ENCODE measurements at places on chromosomes 2 and 18.

GRCh38 chr2:99451280-99451679 is 38.5 kb downstream of the REV1 start:
- H3K4me1 ChIP-seq, result peaks cover 6% of the 10 kb centered on the region
- H3K36me3 ChIP-seq, result peaks cover 38% of the 10 kb centered on the region
- H3K4me3 ChIP-seq, result no peak overlapping the region
- H3K27me3 ChIP-seq, result no peaks in the 10 kb centered on the region

GRCh38 chr2:231810905-231811304 is 24.7 kb downstream of the COPS7B start:
- H3K36me3 ChIP-seq, result peaks cover 39% of the 10 kb centered on the region
- no peak for DNase-seq
- no peak overlapping the region for H3K4me3 ChIP-seq
- H3K27me3 ChIP-seq, result no peaks in the 10 kb centered on the region
- no peaks in the 10 kb centered on the region for H3K4me1 ChIP-seq

GRCh38 chr2:171837736-171838135 is 56.3 kb downstream of the SLC25A12 start:
- H3K36me3 ChIP-seq, result peaks cover 56% of the 10 kb centered on the region
- H3K27ac ChIP-seq, result no peak overlapping the region
- H3K27me3 ChIP-seq, result no peaks in the 10 kb centered on the region

DNA sequence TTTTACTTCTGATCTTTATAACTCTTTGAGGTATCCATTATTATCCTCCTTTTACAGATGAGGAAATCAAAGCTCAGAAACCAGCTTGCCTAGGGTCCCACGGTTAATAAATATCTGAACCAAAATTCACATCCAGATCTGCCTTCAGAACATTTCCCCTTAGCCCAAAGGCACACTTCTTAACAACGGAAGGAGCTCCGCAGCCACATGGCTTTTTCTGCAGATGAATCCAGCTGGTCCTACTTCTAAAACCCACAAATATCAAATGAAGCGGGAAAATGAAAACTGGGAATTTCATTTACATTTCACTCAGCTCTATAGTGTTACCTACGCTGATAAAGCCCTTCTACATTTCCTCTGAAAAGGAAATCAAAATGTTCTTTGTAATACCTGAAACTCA is 357.0 kb upstream of the ID2 start:
- H3K27ac ChIP-seq, result no peak overlapping the region
- DNase-seq, result no peak
- H3K27me3 ChIP-seq, result no peaks in the 10 kb centered on the region
- no peaks in the 10 kb centered on the region for H3K36me3 ChIP-seq
- H3K4me3 ChIP-seq, result no peak overlapping the region
- peaks cover 11% of the 10 kb centered on the region for H3K4me1 ChIP-seq

- peak; percentile 75 for DNase-seq
- peaks cover 61% of the 10 kb centered on the region for H3K27me3 ChIP-seq
- peak overlapping the region; percentile 55 for H3K4me3 ChIP-seq
- no peak overlapping the region for H3K27ac ChIP-seq
- peaks cover 5% of the 10 kb centered on the region for H3K4me1 ChIP-seq
- H3K36me3 ChIP-seq, result peaks cover 27% of the 10 kb centered on the region
These were observed 979 bp downstream of the LONRF2 start for GRCh38 chr2:100321179-100321865.

DNA sequence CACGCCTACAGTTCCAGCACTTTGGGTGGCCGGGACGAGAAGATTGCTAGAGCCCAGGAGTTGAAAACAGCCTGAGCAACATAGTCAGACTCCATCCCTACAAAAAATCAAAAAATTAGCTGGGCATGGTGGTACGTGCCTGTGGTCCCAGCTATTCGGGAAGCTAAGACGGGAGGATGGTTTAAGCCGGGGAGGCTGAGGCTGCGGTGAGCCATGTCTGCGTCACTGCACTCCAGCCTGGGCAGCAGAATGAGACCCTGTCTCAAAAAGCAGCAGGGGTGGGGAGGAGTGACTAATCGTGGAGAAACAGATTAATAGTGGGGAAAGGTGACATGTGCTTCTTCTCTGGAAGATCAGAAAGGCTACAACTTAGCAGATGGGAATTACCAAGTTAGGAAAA is 58.1 kb upstream of the GPC1 start:
- no peaks in the 10 kb centered on the region for H3K27me3 ChIP-seq
- no peak for DNase-seq
- H3K4me3 ChIP-seq, result no peak overlapping the region
- no peaks in the 10 kb centered on the region for H3K4me1 ChIP-seq
- H3K36me3 ChIP-seq, result no peaks in the 10 kb centered on the region

GRCh38 chr2:676647-677055 is 555 bp downstream of the TMEM18 start:
- peak overlapping the region; percentile 94 for H3K4me3 ChIP-seq
- DNase-seq, result peak; percentile 98
- peaks cover 49% of the 10 kb centered on the region for H3K4me1 ChIP-seq
- H3K27me3 ChIP-seq, result no peaks in the 10 kb centered on the region
- H3K27ac ChIP-seq, result peak overlapping the region; percentile 93

DNA sequence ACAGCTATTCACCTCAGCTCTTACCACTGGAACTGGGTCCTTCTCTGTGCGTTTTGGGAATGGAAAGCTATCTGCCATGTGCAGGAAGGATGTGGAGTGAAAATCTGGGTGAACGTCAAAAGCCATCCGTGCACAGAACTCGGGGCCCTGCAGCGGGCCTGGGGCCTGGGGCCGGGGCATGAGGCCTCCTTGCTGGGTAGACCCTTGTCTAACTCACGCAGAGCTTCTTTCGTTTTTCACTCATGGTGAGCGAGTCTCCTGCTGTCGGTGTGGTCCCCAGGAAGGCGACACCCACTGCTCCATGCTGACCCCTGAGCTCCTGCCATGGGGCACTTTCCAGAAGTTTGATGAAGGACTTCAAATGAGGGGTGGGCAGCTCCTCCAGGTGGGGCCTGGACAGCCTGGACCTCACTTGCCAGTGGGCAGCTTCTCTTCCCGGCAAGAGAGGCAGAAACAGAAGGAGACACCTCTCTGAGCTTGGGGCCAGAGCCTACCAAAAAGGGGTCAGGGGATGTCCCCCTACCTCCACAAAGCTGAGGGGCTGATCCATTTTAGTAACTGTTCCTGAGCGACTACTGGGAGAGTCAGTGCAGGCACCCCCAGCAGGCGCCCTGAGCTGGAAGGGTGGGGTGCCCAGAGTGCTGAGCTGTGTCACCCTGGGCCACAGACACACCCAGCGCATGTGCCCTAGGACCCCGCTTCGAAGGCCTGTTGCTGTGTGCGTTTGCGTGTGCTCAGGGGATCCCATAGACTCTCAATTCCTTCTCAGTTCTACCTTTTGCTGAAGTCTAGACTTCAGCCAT is 117.7 kb upstream of the HDAC4 start:
- H3K4me3 ChIP-seq, result no peak overlapping the region
- no peak overlapping the region for H3K27ac ChIP-seq
- no peaks in the 10 kb centered on the region for H3K36me3 ChIP-seq
- peaks cover 6% of the 10 kb centered on the region for H3K4me1 ChIP-seq

DNA sequence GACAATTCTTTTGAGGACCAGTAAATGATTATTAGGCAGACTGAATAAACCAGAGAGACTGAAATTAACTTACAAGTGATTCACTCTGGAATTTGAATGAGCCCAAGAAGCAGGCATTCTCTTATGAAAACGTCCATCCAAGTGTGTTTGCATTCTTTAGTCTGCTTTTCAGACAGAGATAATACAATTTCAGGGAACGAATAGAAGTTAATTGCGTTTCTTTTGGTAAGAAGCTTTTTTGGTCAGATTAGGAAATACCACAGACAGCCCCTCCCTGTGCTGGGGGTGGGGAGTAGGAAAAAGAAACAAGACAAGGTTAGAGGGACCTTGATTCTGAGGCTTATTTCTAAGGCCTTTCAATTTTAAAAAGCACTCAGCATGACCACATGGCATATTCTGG is 874.4 kb downstream of the SUCLG1 start:
- peaks cover 28% of the 10 kb centered on the region for H3K4me1 ChIP-seq
- H3K27ac ChIP-seq, result peak overlapping the region; percentile 67

- no peak overlapping the region for H3K27ac ChIP-seq
- H3K4me1 ChIP-seq, result no peaks in the 10 kb centered on the region
- no peak for DNase-seq
- no peaks in the 10 kb centered on the region for H3K36me3 ChIP-seq
- no peak overlapping the region for H3K4me3 ChIP-seq
- no peaks in the 10 kb centered on the region for H3K27me3 ChIP-seq
These were observed 110.6 kb downstream of the MSTN start for GRCh38 chr2:189951791-189952535.

- H3K4me3 ChIP-seq, result no peak overlapping the region
- no peak for DNase-seq
- no peaks in the 10 kb centered on the region for H3K36me3 ChIP-seq
- H3K27me3 ChIP-seq, result peaks cover 43% of the 10 kb centered on the region
These were observed 2.1 kb downstream of the TFCP2L1 start for GRCh38 chr2:121282800-121283385.

DNA sequence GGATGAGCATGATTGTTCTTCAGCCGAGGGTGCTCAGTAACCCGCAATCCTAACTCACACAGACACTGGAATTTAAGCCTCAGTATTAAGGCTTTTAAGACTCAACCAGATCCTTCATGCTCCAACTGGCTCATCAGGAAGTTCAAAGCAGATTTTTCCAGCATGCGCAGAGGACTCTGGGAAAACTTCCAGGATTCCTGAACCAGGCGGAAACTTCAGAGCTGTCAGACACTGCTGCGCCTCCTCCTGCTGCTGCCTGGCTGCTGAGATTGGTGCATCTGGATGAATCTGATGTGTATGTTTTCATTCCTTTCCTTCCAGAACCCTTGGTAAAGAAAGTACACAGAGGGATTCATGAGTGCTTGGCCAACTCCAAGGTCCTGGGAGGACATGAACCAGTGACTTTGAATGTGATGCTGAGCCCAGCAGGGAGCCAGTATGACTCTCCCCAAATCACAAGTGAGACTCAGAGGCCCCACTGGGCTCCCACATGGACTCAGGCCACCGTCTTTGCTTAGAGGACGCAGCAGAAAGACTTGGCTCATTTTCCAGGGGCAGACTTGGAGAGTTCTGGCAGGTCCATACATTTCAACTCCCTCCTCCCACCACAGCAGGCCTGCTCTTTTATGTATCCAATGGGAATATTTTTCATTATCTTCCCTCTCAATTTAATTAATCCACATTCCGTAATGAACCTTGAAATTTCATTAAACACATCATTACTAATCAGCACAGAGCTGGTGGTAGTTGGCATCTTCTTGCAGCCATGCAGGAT is 143.5 kb upstream of the HDAC4 start:
- H3K4me1 ChIP-seq, result no peaks in the 10 kb centered on the region
- H3K36me3 ChIP-seq, result no peaks in the 10 kb centered on the region
- no peak overlapping the region for H3K27ac ChIP-seq
- H3K27me3 ChIP-seq, result no peaks in the 10 kb centered on the region
- DNase-seq, result no peak
- H3K4me3 ChIP-seq, result no peak overlapping the region

GRCh38 chr2:148721520-148721931 is 77.0 kb downstream of the EPC2 start:
- no peak overlapping the region for H3K27ac ChIP-seq
- H3K4me3 ChIP-seq, result no peak overlapping the region
- no peak for DNase-seq
- H3K36me3 ChIP-seq, result peaks cover 9% of the 10 kb centered on the region
- H3K4me1 ChIP-seq, result peaks cover 48% of the 10 kb centered on the region

DNA sequence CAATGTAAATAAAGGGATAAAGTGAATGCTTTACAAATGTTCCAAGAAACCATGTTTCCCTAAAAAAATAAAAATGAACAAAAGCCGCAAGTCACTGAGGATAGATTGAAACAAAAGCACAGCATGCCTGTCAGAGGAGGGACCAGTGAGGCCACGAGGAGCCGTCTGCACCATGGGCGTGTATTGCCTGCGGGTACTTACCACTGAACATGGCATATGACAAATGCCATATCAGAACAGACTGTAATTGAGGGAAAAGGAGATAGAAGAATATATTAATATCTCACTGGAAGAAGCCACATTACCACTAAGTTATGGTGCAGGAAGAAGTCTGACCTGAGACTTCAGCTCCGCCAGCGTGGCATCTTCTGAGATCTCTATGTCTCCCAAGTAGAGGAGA is 75.8 kb downstream of the USP40 start:
- H3K27ac ChIP-seq, result no peak overlapping the region
- no peaks in the 10 kb centered on the region for H3K27me3 ChIP-seq
- H3K4me3 ChIP-seq, result no peak overlapping the region

DNA sequence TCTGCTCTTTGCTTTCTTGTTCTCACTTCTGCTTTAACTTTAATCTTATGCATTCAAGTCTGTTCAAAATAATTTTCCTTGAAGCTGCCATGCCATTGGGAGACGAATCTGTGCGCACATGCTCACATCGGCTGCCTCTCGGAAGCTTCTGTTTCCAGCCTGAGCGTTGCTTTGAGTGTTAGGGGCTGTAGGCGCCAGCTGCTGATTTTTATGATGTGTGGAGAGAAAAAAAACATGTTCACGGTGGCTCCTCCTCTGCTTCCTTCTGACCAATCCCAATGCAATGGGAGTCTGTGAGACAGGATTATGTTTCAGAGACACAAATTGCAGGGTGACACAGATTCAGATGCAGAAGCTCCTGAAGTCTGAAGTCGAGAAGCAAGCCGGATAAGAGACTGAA is at the start of gene MC4R:
Gene MC4R, minus strand, starts transcription at position 180 of the 400 bp plus-strand sequence. CDS start 426 bp downstream, outside the sequence.
- H3K4me3 ChIP-seq, result no peak within 1 kb of the TSS
- H3K27ac ChIP-seq, result peak within 1 kb of the TSS; percentile 91
- no peaks in the 10 kb centered on the region for H3K27me3 ChIP-seq

- H3K27me3 ChIP-seq, result no peaks in the 10 kb centered on the region
- peaks cover 24% of the 10 kb centered on the region for H3K4me1 ChIP-seq
- H3K4me3 ChIP-seq, result no peak overlapping the region
- no peak overlapping the region for H3K27ac ChIP-seq
These were observed 23.4 kb upstream of the GMPPA start for GRCh38 chr2:219475278-219475677.

- peaks cover 9% of the 10 kb centered on the region for H3K36me3 ChIP-seq
- no peak for DNase-seq
- H3K4me1 ChIP-seq, result peaks cover 55% of the 10 kb centered on the region
- peak overlapping the region; percentile 45 for H3K27ac ChIP-seq
- H3K27me3 ChIP-seq, result no peaks in the 10 kb centered on the region
These were observed 110.5 kb downstream of the TCF4 start for GRCh38 chr18:55477499-55477859.

DNA sequence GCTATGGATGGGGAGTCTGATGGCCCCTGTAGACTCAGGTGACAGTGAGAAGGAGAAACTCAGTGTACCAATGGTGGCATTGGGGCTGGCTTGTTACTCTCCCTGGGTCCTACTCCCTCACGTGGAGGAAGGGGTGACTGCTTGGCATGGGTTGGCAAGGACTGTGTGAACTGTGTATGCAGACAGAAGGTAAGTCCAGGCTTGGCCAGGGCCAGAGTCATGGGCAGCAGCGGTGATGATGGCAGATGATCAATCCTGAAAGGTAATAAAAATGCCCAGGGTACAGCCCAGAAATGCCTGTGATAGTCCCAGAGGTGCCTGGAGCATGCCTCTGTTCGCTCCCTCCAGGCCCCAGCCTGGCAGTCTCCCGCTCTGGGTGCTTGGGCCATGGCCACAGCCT is 153.9 kb downstream of the SH3RF3 start:
- H3K4me3 ChIP-seq, result no peak overlapping the region
- no peak overlapping the region for H3K27ac ChIP-seq
- peaks cover 13% of the 10 kb centered on the region for H3K4me1 ChIP-seq
- no peaks in the 10 kb centered on the region for H3K27me3 ChIP-seq
- no peaks in the 10 kb centered on the region for H3K36me3 ChIP-seq
- DNase-seq, result no peak

- no peak for DNase-seq
- no peak overlapping the region for H3K4me3 ChIP-seq
- no peaks in the 10 kb centered on the region for H3K36me3 ChIP-seq
- H3K27me3 ChIP-seq, result no peaks in the 10 kb centered on the region
- no peaks in the 10 kb centered on the region for H3K4me1 ChIP-seq
These were observed 129.8 kb upstream of the FSIP2 start for GRCh38 chr2:185608799-185609198.

- H3K36me3 ChIP-seq, result no peaks in the 10 kb centered on the region
- H3K4me1 ChIP-seq, result peaks cover 61% of the 10 kb centered on the region
- H3K27ac ChIP-seq, result no peak overlapping the region
- DNase-seq, result no peak
- H3K4me3 ChIP-seq, result no peak overlapping the region
These were observed 104.6 kb upstream of the EPHA4 start for GRCh38 chr2:221676566-221677172.
